ENCODE measurements at places on chromosomes 1 and 21. TPM values are rescaled to one million over a fixed set of nuclear protein-coding genes. Genes with fewer than 3 reads are reported as not detected.

The DMRTA2 gene
- not detected for total RNA-seq

The CNIH3 gene
- total RNA-seq = 1.4 TPM

The LHX8 gene
- total RNA-seq = not detected

The CDCA8 gene
- total RNA-seq = 3.7 TPM

The OR2M3 gene
- total RNA-seq = not detected

The CD53 gene
- total RNA-seq = not detected

The PBX1 gene
- total RNA-seq = 8.9 TPM

The TMPRSS3 gene
- 0.05 TPM for total RNA-seq

The VWA1 gene
- 12.7 TPM for total RNA-seq

The DNASE2B gene
- not detected for total RNA-seq

The AUNIP gene
- 2.0 TPM for total RNA-seq

The CATSPER4 gene
- not detected for total RNA-seq

The SH2D2A gene
- total RNA-seq = not detected

The HSD11B1 gene
- not detected for total RNA-seq

The MYBPH gene
- total RNA-seq = not detected

The TINAGL1 gene
- 719 TPM for total RNA-seq

The CR1 gene
- not detected for total RNA-seq
